Neural cell (in vitro differentiated cells): ENCODE measurements at places on chromosomes 16 and 17. TPM values are rescaled to one million over a fixed set of nuclear protein-coding genes. Genes with fewer than 3 reads are reported as not detected.

TSPOAP1 gene
- polyA plus RNA-seq: 103 and 125 TPM in 2 replicates

RPS15A gene
- 3,271 and 3,296 TPM in 2 replicates for polyA plus RNA-seq

AGRP gene
- not detected in 2 replicates for polyA plus RNA-seq

CCL23 gene
- polyA plus RNA-seq: not detected in 2 replicates

EXOC3L1 gene
- 0.43 and 0.96 TPM in 2 replicates for polyA plus RNA-seq

MAP2K6 gene
- 9.1 and 10.5 TPM in 2 replicates for polyA plus RNA-seq

FAM20A gene
- not detected in 2 replicates for polyA plus RNA-seq

SYNGR2 gene
- 2.7 and 3.9 TPM in 2 replicates for polyA plus RNA-seq

PABPN1L gene
- 0.20 and 0.48 TPM in 2 replicates for polyA plus RNA-seq

MYOCD gene
- not detected in 2 replicates for polyA plus RNA-seq

CLEC18B gene
- polyA plus RNA-seq: 1.6 and 3.4 TPM in 2 replicates

NOD2 gene
- polyA plus RNA-seq: not detected in 2 replicates

CACNG3 gene
- polyA plus RNA-seq: not detected in 2 replicates

METRNL gene
- 15.1 and 22.7 TPM in 2 replicates for polyA plus RNA-seq

EVPLL gene
- not detected in 2 replicates for polyA plus RNA-seq
